ENCODE measurements at places on chromosomes 2 and 18.

DNA sequence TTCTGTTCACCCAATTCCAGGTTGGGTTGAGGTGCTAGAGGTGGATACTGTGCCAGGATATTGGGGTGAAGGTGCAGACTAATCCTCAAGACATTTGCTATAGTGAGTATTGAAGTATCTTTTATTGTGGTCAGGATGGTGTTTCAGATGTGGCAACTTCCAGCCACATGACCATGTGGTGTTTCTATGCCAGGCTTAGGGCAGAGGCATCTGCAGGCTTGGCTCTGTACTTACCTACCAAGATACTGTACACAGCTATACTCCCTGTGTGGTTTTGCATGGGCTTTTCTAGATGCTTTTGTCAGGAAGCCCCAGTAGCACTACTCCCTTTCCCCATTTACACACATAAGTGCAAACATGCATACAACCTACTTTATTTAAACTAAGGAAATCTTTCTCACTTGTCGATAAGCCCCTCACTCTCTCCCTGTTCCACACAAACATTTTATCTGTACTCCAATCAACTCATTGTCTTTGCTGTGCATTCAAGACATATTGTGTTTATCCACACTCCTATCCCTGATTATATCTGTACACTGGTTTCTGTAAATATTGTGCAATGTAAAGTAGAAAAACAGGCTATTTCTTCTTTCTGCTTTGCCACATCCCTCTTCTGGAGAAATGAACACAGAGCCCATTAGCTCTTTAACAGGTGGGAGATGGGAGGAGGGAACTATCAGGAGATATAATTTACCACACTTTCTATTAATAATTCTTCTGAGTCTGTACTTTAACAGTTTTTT is 12.3 kb downstream of the ARL6IP6 start:
- DNase-seq, result no peak

GRCh38 chr2:25314514-25315315 is 27.0 kb downstream of the DNMT3A start:
- peak; percentile 32 for DNase-seq

GRCh38 chr2:69833752-69834151 is 4.3 kb downstream of the GMCL1 start:
- no peak for DNase-seq

DNA sequence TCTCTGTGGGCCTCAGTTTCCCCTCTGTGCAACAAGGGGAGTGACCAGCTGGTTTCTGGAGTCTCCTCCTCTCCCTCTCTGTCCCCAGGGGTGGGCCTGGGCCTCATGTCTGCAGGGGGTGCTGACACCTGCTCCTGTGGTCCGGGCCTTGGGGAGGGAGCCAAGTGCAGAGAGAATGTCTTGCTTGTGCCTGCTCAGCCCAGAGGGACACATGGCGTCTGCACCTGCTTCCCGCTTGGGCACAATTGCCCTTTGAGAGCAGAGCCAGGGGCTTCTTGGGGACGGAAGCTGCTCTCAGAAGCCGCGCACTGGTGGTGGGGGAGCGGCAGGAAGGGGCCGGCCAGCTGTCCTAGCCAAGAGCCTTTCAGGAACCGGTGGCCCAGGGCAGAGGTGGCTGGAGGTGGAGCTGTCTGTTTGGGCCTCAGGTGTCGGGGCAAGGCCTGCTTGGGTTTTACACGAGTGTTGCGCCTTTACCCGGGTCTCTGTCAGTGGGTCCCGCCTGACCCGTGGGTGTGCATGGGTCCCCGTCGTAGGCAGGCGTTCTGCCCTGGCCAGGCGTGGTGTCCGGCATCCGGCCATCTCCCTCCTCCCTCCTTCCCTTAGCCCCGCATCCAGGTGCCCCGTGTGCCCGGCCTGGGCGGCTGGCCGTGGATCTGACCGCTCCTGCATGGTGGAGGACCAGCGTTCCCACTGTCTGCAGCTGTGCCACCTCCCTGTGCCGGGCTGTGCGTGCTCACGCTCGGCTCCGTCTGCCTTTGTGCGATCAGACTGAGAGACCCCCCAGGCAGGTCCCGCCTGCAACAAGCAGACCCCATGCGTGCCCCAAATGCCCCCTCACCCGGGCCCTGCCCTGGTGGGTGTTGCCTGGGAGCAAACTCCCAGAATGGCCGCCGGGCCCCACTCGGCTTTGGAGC is 4.0 kb downstream of the NEU4 start:
- DNase-seq, result no peak

DNA sequence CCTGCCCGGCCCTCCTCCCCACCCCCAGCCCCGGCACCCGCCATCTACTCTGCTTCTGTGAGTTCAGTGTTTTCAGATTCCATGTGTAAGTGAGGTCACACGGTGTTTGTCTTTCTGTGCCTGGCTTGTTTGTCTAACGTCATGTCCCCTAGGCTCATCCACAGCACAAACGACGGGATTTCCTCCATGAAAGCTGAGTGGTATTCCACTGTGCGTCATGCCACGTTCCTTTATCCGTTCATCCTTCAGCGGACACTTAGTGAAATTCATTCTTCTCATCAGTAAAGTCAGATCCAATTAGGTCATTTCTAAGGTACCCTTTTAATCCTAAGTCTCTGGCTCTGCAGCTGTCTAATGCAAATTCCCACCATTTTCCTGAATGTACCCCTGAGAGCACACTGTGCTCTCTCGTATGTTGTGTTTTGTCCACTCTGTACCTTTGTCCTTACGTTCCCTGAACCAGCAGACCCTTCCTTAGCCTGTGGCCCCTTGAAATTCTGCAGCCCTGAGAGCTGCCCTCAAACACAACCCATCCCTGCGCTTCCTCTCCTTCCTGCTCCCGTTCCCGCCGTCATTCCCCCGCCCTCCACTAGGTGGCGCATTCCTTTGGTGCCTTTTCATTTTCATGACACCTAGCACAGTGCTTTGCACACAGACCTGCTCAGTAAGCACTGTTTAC is 44.1 kb downstream of the TRAPPC12 start:
- DNase-seq, result peak; percentile 68

GRCh38 chr2:60936757-60937156 is 55.4 kb downstream of the REL start:
- no peak for DNase-seq

- no peak for DNase-seq
These were observed 22.3 kb downstream of the RNF125 start for GRCh38 chr18:32040936-32041335.

GRCh38 chr2:170298115-170298514 is 120.2 kb downstream of the MYO3B start:
- DNase-seq, result no peak

DNA sequence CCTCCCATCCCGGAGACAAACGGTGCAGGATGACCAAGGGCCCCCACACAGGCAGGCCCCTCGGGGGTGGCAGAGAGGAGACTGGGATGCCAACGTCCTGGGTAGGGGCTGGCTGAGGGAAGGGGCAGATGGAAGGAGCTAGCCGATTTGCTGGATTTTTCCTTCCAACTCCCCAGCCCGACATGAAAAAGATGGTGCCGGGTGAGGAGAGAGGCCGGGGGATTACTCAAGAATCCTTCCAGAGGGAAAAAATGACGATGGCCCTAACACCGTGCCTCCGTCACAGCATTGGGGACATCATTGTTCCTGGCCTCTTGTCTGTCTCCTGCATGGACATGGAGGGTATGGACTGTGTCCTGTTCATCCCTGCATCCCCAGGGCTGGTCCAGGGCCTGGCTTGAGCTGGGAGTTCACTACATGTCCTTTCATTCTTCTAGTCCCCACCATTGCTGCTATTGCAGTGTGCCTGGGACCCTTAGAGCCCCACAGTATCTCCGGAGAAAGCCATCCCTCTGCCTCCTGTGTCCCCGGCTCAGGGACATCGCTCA is 217.7 kb downstream of the TNS1 start:
- DNase-seq, result no peak

- peak; percentile 63 for DNase-seq
These were observed 550 bp downstream of the MFSD6 start for GRCh38 chr2:190408538-190409271.

DNA sequence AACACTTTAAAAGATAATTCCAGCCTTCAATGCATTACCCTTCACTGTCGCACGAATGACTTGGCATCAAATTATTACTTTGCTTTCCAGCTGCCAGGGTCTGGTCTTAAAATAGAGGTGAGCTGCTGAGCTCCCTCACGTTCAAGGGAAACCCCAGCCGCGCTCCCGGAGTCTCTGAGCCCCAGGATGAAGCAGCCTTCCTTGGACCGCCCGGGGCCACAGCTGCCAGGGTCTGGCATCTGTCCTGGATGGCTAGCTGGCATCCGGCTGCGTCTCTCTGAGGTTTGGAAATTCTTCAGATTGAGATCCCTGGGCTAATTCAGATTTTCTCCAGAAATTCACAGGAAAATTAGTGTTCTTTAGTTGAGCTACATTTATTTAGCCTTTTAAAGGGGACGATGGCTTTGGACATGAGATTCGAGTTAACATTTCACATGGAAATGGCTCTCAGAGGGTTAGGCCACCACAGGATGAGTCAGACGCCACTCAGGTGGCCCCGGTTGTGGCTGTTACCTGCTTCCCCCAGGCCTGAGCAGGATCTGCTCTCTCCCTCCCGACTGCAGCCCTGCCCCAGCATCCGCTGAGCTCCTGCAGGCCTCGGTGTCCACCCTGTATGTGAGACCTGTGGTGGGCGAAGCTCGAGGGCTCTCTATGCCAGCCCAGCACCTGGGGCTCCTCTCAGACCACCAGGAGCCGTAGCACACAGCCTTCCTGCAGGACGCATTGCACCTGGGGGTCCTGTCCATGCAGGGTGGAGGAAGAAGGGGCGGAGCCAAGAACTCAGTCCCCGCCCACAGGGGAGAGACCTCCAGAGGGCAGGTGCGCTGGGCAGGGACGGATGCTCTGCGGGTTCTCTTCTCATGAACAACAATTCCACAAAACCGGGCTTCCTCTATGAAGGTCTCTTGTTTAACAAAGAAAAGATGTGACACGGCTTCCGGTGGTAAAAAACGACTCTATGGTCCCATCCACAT is 255.5 kb downstream of the TWIST2 start:
- no peak for DNase-seq

DNA sequence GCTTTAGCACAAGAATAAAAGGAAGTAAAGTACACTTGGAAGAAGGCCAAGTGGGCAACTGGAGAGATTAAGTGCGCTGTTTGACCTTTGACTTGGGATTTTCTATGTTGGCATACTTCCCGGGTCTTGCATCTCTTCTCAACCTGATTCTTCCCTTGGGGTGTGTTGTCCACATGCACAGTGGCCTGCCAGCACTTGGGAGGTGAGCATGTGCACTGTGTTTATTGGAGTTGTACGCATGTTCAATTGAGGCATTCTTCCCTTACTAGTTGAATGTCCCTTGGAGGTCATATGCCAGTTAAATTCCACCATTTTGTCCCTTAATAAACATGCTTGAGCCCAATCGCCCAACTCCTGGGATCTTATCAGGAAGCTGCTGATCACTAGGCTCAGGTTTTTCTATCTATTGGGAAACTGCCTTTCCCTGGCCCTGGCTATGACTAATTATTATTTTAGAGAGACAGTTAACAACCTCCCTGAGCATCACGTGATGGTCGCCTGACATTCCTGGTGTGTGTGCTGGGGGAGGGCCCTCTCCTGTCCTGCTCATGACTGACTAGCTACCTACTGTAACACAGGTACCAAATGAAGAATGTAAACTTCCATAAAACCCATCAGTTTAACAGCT is 62.5 kb upstream of the RAPGEF4 start:
- peak; percentile 55 for DNase-seq

- DNase-seq, result no peak
These were observed 1.3 kb downstream of the ATP8B1 start for GRCh38 chr18:57801761-57802212.

GRCh38 chr18:901761-902160 is 2.9 kb upstream of the ADCYAP1 start:
- DNase-seq, result no peak
